Immature natural killer cell (primary cell): ENCODE measurements at places on chromosomes 7 and 10. TPM values are rescaled to one million over a fixed set of nuclear protein-coding genes. Genes with fewer than 3 reads are reported as not detected.

DNA sequence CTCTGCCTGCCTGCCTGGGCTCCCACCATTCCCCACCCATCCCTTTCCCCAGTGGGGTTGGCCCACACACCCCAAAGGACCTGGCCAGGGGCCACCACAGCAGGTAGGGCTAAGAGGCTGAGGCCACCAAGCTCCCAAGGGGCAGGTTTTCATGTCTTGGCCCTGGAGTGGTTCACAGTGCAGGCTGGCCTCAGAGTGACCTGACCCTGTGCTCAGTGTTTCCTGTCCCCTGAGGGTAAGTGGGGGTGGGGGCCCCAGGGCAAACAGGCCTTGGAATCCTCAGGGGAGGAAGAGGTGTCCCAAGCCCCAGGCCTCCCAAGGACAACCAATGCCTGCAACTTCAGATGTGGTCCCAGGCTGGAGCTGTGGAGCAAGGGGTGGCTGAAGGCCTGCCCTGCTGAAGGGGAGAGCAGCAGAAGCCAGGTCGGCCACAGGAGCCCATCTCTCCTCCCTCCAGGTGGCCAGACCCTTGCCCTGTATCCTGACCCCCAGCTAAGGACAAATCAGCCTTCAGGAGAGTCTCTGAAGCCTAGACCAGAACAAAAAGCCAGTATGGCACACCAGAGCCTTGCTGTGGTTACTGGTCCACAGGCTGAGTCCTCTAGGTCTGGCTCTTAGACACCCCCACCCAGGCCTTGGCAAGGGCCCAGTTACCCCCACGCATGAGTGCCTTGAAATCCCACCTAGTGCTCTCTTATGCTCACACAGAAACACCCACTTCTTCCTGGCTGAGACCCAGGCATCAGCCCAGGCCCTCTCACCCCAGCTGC lies 27.6 kb downstream of the POLL start:
- DNase-seq: no peak

Gene CHRM2
- not detected for polyA plus RNA-seq

Gene ACTL6B
- not detected for polyA plus RNA-seq

Gene SPDYE8
- not detected for polyA plus RNA-seq

Gene C10orf143
- polyA plus RNA-seq: 31.7 TPM
